ENCODE measurements at places on chromosomes 3 and 15. TPM values are rescaled to one million over a fixed set of nuclear protein-coding genes. Genes with fewer than 3 reads are reported as not detected.

DNA sequence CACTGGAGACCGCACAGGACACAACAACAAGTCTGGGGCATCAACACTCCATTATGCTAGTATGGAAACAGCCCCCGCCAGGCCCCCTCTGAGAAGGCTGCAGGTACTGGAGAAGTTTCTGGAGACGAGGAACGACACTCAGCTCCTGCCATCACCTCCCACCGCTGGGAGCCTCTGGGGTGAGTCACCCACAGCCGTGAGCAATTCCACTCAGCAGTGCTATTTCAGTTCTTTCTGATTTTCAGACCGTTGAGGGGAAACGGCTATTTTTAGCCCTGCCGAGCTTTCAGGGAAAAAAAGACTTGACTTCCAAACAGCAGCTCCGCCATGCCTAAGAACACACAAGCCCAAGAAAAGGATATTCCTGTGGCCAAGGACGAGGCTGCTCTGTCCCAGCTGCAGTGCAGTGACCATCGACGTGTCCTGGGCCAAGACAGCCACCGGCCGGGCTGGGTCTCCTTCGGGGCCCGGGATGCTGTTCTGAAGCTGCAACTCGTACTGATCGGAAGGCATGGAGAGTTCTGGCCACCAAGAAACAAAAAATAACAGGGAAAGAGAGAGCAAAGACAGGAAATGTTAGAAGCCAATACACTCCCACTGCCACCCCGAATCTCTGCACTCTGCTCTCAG, 40.8 kb downstream of the NUP210 start:
- no peak for DNase-seq

DNA sequence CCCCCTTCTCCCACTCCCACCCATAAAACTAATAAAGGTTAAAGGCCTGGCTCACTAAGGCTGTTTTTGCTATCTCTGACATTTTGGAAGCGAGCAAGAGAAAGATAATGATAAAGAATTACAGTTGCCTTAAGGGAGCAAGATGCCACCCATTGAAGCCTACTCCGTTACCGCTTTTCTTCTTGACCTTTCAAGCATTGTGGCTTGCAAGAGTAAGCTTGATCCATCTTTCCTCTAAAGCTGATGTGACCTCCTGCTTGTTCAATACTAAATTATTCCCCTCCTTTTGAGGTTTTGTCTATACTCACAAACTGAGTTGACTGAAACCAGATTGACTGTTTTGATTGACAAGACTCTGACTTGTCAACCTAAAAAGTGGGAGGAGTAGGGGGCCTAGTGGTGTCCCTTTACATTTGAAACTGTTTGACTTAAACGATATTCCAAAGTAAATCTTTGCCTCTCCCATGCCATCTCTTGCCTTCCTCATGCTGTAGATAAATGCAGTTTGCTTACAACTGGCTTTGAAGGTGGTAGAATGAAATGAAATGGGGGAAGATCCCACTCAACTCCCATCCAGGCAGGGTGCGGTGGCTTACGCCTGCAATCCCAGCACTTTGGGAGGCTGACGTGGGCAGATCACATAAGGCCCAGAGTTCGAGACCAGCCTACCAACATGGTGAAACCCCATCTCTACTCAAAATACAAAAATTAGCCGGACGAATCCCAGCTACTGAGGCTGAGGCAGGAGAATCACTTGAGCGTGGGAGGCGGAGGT, 8.0 kb downstream of the TRIM71 start:
- no peak for DNase-seq

- no peak for DNase-seq
Observed at GRCh38 chr15:94584833-94585244, 353.5 kb downstream of the MCTP2 start.

DNA sequence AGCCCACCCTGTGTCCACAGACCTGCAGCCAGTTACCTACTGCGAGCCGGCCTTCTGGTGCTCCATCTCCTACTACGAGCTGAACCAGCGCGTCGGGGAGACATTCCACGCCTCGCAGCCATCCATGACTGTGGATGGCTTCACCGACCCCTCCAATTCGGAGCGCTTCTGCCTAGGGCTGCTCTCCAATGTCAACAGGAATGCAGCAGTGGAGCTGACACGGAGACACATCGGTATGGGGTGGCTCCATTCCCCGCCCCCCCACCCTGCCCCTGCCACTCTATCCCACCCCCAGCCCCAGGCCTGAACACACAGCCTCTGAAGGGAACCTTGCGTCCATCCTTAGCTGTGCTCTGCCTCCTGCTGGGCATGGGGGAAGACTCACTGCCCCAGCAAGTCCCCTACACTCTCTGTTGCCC, 73.2 kb downstream of the AAGAB start:
- no peak for DNase-seq

GRCh38 chr15:62392376-62392775, 227.3 kb upstream of the C2CD4B start:
- no peak for DNase-seq

Gene POC1A
- total RNA-seq = 4.6 TPM

Gene ITPKA
- total RNA-seq = 0.39 TPM

Gene GANC
- total RNA-seq = 20.7 TPM

Measured in skin of body (tissue), 3 donors.